ENCODE measurements at places on chromosomes 5 and 9. TPM values are rescaled to one million over a fixed set of nuclear protein-coding genes. Genes with fewer than 3 reads are reported as not detected.

MARCHF11 gene
- total RNA-seq = 0.26 TPM

PCDHGA10 gene
- 12.3 TPM for total RNA-seq

LRRC26 gene
- total RNA-seq = not detected

ZNG1A gene
- 51.2 TPM for total RNA-seq

SLC1A3 gene
- total RNA-seq = 18.1 TPM
